ENCODE measurements at places on chromosomes 2 and 18. TPM values are rescaled to one million over a fixed set of nuclear protein-coding genes. Genes with fewer than 3 reads are reported as not detected.
A peak's percentile ranks its signal among the peaks of the same experiment; 100 is the strongest.

ACKR3 gene
- total RNA-seq: 0.89 TPM

DNA sequence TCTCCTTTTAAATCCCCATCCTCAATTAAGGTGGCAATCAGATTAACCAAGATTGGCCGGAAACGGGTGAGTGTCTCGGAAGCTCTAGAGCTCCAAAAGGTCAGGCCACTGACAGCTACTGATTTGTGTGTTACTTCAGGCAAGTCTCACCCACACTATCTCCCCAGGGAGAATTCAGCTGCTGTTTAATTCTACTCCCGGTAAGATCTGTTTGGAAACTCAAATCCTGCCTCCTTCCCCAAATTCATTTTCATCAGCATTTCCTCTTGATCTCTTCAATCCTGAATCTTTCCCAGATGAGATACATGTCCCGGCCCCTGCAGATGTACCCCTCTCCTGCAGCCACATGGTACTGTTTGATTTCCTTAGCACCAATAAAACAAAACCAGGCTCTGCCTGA, 34.9 kb downstream of the EFR3B start:
- no peak for DNase-seq

UGT1A1 gene
- total RNA-seq: not detected

GRCh38 chr2:120999377-121000097, 263.9 kb downstream of the GLI2 start:
- no peak for DNase-seq

DNA sequence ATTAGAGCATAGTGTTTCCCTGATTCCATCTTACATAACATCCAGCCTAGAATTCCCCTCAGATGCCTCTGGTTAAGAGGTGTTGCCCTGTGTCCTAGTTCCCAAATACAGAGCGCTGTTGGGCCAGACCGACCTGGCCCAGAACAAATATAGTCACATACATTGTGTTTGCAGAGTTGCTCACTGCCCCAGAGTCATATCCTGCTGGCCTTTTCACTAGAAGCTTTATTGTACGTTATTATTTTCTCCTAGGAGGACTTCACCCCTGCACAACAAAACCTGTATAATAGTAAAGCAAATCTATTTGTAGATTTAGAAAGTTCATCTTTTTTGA, 11.1 kb upstream of the MAP4K3 start:
- no peak for DNase-seq

- DNase-seq: no peak
These were observed 35.0 kb downstream of the NDC80 start for GRCh38 chr18:2606335-2606734.

DNA sequence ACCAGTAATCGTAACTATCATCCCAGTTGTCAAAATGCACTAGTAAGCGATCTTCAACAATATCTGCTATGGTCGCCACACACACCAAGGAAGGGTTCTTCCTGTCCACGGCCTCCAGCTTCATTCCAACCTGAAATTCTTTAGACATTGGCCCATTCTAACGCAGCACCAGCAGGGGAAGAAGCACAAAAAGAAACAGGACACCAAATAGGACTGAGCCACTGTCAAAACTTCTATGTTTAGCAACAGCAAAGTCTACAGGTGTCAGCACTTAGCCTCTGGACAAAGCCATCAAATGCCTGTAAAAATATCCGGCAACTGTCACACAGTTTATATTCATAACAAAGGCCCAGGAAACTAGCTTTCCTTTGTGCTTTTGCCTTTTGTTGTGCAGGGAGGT, 175.0 kb downstream of the L3MBTL4 start:
- DNase-seq: no peak

DNA sequence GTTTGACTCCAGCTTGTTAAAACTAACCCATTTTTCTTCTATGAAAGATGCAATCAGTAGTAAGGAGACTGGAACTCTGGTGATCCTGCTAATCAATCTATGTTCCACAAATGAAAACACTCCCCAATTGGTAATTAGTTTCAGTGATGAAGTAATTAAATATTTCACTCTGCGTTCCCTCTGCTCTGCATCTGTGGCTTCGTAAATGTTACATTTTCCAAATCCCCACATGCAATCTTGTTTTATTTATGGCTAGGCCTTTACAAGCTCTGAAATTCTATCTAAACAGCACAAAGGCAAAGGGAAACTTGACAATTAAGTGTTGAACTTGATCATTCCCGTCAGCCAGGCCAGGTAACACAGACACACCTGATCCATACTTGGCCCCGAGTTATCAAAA, 231.4 kb upstream of the OSR1 start:
- DNase-seq: no peak

ABCB11 gene
- total RNA-seq: not detected

- no peak for DNase-seq
These were observed 449.3 kb downstream of the SLC4A3 start for GRCh38 chr2:220076734-220077133.

DNA sequence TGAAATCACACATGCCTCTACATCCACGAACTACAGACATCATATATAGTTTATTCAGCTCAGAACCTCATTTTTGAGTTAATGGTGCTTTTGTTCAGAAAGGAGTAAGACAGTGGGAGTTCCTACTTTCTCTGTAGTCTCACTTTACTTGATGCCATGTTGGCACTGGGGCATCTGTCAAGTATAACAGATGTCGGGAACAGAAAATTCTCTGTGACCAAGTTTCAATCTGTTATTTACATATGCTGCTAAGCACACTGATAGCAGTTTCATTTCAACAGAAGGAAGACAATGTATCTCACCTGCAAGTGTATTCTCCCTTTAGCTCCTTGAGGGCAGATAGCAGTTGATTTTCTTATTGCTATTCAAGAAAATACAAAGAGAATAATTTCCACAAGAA, 774.1 kb downstream of the METTL4 start:
- no peak for DNase-seq

ZNF236 gene
- total RNA-seq: 12.2 TPM

- DNase-seq: no peak
These were observed 182.7 kb downstream of the ANTXR1 start for GRCh38 chr2:69195706-69196105.

DNA sequence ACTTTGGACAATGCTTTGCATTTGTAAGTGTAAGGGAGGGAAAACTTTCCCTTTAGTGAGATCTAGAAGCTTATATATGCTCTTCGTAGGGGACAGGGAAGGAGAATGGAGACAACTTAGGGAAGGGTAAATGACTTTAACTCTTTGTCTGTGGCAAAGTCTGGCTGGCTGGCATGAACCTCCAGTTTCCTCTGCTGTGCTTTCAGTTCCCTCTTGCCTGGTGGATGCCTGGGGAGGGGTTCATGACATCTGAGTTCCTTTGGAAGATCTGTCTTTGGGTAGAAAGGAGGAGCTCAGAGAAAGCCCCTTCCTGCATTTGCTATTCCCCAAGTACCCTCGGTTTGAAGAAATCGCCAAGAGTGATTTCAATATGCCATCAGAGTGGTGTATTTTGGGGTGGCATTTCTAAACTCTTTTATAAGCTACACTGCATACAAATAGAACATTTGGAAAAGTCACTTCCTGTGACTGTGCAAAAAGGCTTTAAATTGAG, 143.6 kb downstream of the VAPA start:
- DNase-seq: no peak

DNA sequence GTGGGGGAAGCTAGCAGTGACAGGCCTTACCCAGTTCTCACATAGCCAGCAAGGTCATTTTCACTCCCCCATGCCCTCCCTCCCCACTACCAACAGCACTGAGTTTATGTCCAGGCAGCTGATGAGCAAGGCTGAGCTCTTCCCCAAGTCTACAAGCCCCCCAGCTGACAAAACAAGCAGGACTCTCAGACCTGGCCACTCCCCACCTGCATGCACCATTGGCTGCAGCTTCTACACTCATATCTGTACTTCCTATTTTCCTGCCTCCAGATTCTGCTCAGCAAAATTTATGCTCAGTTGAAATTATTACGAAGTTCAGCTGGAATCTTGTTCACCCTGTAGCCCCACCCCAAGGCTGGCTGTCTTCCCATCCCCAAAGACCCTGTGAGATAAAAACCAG, 339.3 kb downstream of the ARL6IP6 start:
- DNase-seq: no peak

DNA sequence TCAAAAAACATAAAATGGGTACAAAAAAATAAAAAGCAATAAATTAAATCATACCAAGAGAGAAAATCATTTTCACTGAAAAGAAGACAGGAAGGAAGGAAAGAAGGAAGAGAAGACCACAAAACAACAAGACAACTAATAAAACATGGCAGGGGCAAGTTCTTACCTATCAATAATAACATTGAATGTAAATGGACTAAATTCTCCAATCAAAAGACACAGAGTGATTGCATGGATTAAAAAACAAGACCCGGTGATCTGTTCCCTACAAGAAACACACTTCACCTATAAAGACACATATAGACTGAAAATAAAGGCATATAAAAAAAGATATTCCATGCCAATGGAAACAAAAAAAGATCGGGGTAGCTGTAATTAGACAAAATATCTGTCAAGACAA, 82.6 kb upstream of the CERS6 start:
- DNase-seq: no peak

DNA sequence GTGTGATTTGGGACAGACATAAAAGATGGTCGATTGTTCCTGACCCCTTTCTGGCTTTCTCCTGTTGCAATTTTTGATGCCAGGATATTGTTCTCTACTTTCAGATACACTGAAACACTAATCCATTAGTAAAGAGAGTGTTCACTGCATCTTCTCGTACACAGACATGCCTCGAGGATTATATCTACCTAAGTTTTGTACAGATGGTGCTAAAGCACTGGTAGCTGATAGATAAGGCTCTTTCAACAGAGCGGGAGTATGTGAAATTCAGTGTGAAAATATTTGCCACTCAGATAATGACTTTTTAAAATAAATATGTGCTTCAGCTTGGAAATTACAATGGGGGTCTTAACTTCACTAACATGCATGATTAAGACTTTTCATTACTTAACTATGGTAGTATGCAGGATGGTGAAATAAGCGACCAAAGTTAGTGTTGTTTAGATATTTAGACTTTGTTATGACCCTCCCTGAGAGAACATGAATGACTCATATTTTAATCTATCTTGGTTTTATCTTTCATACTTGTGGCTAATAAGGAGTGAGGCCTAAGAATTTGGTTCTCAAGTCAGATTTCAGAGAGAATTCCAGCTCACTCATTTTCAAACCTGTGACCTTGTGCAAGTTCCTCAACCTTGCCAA, 474.9 kb downstream of the NRXN1 start:
- no peak for DNase-seq

HAAO gene
- total RNA-seq: 2.8 TPM

UPP2 gene
- not detected for total RNA-seq

- no peak for DNase-seq
These were observed 123.2 kb upstream of the BCL2L11 start for GRCh38 chr2:110997331-110998045.

CCDC150 gene
- 4.4 TPM for total RNA-seq

- DNase-seq: no peak
These were observed 6.7 kb upstream of the GPR55 start for GRCh38 chr2:230931556-230932231.

DNA sequence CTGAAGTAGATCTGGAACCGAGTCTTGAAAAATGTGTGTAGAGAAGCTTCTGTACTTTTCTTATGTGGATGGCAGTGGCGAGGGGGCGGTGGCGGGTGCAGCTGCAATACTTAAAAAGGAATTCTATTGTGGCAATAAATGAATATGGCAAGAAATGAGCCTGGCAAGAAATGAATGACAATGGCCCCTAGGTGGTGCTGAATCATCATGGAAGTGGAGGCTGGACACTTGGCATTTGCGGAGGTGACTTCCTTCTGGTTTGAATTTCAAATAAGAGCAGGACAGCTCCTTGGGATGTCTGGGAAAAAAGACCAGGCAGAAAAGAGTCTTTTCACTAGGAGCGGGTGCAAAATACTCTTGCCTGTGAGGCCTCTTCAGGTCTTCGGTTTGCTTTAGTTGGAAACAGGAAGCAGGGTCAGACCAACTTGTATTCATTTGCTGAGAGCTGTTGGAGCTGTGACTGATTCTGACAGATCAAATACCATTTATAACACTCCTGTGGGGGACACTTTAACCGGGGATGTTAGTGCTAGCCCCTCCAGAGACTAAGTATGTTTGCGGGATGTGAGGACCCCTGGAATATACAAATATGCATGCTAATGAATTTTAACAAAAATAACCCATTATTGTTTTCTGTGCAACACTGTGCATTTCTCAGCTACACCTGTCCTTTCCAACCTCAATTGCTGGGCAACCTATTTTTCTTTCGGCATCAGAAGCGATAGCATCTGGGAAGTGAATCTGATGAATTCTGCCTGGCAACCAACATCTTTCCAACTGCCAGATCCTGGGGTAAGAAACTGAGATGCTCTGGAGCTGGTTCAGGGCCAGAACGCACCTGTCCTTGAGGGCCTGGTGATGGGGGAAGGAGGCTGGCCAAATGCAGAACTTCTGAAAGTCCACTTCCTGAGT, 35.4 kb downstream of the FASTKD2 start:
- DNase-seq: peak; percentile 29

PAIP2B gene
- 2.9 TPM for total RNA-seq

OBSL1 gene
- 41.0 TPM for total RNA-seq

TTN gene
- under 0.01 TPM for total RNA-seq

DNA sequence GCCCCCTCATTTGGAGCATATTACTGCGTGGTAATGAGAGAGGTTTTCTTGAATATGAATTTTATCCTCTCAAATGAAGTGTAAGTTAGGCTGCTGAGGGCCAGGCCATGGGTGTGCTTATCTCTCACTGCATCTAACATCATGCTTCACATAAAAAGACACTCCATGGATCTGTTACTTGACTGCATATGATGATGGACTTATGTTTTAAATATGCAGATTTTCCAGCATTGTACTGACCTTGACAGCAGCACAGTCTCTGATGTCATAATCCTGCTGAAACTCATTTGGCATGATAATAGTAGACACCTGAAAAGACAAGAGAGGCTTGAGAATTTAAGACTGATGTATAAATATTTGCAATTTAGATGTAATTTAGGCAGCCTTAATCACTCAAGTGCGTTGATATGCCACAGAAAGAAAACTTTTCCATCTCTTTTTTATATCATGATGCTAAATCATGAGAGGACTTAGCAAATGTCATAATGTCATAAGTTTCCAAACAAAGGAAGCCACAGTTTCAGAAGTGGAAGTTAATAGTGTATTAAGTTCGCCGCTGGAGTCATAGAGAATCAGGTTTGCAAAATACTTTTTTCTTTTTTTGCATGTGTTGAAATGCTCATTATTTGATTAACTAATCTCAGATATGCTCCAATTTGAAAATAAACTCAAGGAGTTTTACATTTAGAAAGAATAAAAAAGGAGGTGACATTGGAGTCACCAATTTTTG, 62.7 kb upstream of the CD302 start:
- DNase-seq: no peak

DNA sequence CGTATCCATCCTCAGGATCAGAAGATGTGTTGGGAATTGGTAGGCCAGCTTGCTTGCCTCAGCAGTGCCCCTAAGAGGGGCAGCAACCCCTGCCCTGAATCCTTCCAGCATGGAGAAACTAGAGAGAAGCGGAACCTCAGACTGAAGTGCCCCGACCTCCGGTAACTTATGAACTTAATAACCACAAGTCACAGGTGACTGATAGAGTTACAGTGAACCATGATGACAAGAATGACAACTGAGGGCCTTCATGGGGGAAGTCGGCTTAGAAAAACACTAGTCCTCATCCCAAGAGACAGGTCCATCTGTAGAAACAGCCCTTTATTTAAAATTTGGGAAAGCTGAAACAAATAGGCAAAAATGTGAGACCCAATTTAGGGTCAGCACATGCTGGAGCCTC, 42.5 kb upstream of the TMEM87B start:
- DNase-seq: no peak

DOK6 gene
- 0.67 TPM for total RNA-seq
